ENCODE measurements at places on chromosomes 1 and 21.

- no peak for DNase-seq
Observed at GRCh38 chr21:34881421-34881820, 167.7 kb downstream of the RUNX1 start.

- DNase-seq = no peak
Observed at GRCh38 chr1:71362076-71362475, 281.2 kb upstream of the ZRANB2 start.

GRCh38 chr1:67717876-67718275 lies 32.9 kb downstream of the GADD45A start:
- no peak for DNase-seq

DNA sequence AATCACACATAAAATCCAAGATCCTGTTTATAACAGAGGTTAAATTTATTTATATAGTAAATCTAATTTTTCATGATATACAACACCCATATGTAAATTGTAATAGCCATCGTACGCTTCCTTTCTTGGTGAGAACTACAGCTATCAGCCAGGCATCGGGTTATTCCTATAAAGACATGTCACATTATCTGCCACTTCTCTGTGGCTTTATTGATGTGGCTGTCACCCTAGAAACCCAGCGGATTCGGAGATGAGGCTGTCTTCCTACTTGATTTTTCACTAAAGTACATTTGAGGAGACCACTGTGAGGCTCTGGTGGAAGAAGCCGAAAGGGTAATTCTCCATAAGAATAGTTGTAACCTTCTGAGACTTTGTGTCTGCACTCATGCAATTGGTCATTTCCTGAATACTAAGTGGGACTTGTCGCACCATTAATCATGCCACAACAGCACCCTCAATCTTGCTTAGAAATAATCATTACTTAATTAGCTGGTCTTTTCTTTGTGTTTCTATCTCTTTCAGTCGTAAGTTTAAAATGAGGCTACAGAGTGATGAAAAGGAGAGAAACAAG lies 106.0 kb downstream of the NTNG1 start:
- no peak for DNase-seq

DNA sequence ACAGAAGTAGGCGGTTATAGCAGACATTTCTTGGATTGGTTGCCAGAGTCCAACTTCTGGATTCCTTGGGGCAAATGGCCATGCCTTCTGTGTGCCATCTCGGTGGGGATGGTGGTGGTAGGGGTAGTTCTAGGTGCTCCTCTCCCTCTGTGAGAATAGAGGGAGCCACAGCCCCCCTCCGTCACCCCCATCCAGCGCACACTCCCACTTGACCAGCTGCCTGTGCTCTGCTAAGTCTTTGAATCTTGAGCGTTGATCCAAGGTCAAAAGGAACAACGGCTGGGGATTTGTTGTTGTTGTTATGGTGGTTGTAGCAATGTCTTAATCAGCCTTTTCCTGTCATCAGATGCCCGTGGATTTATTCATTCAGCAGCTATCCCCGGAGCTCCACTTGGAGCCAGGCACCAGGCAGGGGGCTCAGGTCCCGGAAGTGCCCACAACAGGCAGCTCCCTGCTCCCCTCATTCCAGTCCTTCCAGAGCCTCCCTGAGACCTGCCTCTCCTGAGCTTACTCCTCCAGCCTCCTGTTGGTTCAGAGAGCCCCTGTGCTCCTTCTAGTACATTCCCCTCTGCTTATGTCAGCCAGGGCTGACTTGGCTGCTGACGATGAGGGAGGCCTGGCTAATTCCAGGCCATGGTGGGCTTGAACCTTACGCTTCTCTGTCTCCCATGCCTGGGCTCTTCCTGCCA lies 146.6 kb upstream of the WNT4 start:
- no peak for DNase-seq

- peak; percentile 83 for DNase-seq
Observed at GRCh38 chr1:39132505-39133339, 71.8 kb upstream of the MACF1 start.

- DNase-seq = no peak
Observed at GRCh38 chr1:20237646-20238045, 51.3 kb upstream of the PLA2G2C start.

DNA sequence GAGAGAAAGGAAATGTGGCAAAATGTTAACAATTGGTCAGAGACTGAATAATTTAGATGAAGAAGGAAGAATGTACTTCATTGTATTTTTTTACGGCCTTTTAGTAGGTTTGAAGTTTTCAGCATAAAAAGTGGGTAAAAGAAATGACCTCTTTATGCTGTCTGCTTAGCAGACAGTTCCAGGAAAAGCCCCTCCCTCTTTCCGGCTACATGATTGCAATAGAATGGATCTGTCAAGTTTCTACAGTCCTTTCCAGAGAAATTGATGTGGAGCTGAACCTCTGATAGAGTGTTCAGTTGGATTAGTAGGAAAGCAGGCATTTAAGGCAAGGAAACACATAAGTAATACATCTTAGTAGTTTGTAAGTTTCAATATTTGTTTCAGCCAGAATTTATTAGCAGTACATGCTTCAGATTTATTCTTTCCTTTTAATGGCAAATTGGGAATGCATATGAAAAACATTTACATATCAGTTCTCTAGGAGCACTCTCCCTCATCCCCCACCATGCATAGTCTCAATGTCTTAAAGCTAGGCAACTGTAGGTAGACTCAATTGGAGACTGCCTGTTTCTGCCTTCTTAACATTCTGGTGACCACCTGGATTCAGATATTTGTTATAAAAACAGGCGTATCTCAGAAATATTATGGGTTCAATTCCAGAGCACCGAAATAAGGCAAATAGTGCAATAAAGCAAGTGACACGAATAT lies 36.4 kb downstream of the HS2ST1 start:
- DNase-seq = no peak
